ENCODE measurements at places on chromosomes 6 and 20. TPM values are rescaled to one million over a fixed set of nuclear protein-coding genes. Genes with fewer than 3 reads are reported as not detected.

GRCh38 chr6:164507206-164507940 is 802.0 kb downstream of the C6orf118 start:
- no peaks in the 10 kb centered on the region for H3K36me3 ChIP-seq
- DNase-seq: peak; percentile 4
- H3K4me1 ChIP-seq: peaks cover 8% of the 10 kb centered on the region

- H3K36me3 ChIP-seq: no peaks in the 10 kb centered on the region
- H3K27ac ChIP-seq: no peak overlapping the region
- H3K4me3 ChIP-seq: no peak overlapping the region
- DNase-seq: no peak
These were observed 421.7 kb downstream of the BMP2 start for GRCh38 chr20:7189231-7189630.

DNA sequence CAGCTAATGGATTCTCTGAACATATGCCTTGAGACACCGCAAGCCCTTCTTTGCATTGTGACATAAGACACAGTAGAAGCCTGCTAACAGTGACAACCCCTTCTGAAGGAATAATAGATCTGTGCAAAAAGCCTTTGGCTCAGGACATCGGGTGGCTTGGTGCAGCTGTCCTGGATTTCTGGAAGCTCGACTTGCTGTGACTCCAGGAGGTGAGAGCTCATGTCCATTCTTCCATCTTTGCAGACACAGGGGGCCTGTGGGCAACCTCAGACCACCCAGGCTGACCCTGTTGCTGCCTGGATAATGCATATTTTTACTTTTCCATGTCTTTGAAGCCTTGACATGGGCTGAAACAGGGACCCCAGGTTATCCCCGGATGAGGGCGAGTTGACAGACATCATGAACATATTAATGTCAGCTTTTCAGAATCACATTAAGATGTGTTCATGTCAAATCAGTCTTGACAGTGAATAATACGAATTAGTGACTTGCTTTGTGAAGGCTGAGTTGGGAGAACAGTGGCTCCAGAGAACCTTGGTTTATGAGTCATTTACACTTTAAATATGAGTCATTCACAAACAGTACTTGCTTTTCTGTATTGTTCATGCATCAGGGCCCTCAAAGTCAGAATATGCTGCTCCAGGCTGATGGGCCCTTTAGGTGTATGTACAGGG is 66.8 kb upstream of the IYD start:
- no peaks in the 10 kb centered on the region for H3K27me3 ChIP-seq
- H3K4me3 ChIP-seq: no peak overlapping the region
- peak overlapping the region; percentile 81 for H3K27ac ChIP-seq
- peak; percentile 16 for DNase-seq
- H3K36me3 ChIP-seq: no peaks in the 10 kb centered on the region

DNA sequence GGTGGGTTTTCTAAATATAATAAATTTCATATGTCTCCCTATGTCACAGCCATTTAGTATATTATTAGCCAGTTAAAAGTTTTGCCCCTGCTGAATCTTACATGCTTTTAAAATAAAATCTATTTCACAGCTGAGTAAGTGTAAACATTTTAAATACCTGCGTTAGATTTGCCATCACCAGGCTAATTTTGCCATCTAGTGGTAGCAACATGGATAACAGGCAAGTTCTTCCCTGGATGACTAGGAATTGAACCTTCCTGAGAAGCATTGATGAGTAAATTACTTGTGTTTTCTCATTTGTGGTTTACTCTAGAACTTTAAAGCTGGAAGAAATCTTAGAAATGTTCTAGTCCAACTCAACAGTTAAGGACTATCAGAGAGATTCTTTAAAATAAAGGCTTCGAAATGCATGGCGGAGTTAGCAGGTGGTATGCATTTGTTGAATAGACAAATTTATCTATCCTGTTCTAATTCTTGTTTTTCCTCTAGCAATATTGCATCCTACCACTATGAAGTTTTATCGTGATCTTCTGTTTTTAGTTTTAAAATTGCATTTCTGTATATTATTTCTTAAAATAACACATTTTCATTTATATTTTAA is 2.6 kb downstream of the PRSS35 start:
- no peak overlapping the region for H3K27ac ChIP-seq
- peaks cover 9% of the 10 kb centered on the region for H3K36me3 ChIP-seq
- H3K27me3 ChIP-seq: no peaks in the 10 kb centered on the region
- H3K4me1 ChIP-seq: no peaks in the 10 kb centered on the region

- peaks cover 26% of the 10 kb centered on the region for H3K4me1 ChIP-seq
- peak overlapping the region; percentile 98 for H3K27ac ChIP-seq
- H3K36me3 ChIP-seq: peaks cover 60% of the 10 kb centered on the region
- peak overlapping the region; percentile 97 for H3K4me3 ChIP-seq
These were observed 1.4 kb downstream of the DCDC2 start for GRCh38 chr6:24356310-24356973.

SGK2 gene
- 45.6 TPM for total RNA-seq

SEMG1 gene
- total RNA-seq: 0.21 TPM
